ENCODE measurements at places on chromosomes 5 and 9.

DNA sequence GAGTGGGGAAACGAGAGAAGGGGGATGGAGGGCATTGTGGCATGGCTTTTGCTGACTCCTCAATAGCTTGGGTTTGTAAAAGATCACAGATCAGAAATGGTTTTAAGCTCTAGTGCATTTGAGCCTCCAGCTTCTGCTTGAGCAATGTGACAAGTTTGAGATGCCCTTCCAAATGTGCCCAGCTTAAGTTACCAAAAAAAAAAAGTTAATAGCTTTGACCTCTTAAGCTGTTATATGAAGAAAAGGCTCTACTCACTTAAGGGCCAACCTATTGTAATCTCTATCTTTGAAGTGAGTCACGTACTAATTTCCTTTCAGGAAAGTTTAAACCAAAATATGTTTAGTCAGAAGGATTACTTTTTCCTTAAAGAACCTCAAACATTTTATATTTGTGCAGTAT is 428.8 kb upstream of the ACTBL2 start:
- no peak for DNase-seq

GRCh38 chr5:79868163-79868670 is 122.8 kb downstream of the MTX3 start:
- DNase-seq, result no peak

DNA sequence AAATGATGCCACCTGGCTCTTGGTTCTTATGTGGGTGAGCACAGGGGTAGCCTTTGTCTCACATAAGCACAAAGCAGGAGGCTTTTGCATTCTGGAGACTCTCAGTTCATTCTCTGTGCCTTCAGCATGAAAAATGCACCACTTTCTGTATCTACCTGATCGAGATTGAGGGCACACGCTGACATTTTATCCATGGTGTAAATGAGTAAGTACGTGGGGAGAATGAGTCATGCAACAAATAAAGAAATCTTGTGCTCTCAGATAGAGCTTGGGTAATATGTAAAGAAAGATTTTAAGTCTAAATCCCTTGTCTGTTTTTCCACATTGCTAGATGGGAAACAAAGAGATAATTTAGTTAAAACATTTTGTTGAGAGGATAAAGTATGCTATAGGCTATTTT is 607.2 kb upstream of the WWC1 start:
- DNase-seq, result no peak

DNA sequence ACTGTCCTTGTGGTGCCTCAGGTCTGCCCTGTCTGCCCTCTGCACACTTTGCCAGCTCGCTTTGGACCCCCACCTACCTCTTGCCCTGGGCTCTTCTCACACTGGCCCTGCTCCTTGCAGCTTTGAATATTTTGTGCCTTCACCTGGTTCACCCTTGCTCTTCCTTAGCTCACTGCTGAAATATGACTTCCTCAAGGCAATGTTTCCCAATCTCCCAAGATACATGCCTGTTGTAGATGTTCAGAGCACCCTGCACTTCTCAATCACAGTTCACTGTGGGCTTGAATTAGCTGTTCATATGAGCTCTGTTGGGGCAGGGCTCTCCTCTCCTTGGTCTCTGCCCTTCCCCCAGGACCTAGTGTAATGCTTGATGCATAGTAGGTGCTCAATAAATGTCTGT is 8.0 kb downstream of the AFAP1L1 start:
- DNase-seq, result no peak

- no peak for DNase-seq
Observed at GRCh38 chr5:172455511-172456061, 1.3 kb upstream of the SH3PXD2B start.

Data from HuH-7.5 (cell line).